ENCODE measurements at places on chromosomes 12 and 14.

DNA sequence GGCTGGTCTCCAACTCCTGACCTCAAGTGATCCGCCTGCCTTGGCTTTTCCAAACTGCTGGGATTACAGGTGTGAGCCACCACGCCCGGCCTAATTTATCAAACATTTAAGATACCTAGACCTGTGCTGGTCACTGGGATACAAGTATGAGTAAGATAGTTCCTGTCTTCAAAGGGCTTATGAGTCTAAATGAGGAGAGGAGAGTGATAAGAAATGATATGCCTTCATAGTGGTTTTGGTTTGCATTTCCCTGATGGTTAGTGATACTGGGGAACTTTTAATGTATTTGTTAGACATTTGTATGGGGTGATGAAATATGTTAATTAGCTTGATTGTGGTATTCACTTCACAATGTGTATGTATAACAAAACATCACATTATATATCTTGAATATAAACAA lies 21.2 kb downstream of the TMED10 start:
- DNase-seq, result no peak

DNA sequence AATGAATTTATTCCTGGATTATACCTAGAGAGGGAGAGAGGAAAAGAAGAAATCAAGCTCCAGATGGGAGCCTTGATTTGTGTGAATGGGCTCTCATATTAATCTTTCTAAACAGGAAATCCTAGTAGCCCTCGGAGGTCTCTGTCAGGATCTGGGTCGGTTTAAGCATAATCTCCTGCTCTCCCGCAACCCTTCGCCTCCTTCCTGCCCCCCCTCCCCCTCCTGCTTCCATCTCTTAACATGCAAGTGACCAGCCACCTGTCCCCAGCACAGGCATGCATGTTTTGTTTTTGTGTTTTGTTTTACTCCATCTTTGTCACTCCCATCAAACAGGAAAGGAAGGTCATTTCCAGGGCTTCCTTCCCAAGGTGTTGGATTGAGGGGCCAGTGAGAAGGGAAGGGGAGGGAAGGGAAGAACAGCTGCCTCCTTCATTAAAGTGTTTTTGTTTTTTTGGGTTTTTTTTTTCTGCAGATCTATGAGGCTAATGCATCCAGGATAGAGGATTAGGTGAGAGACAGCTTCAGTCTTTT lies 4.8 kb upstream of the KCNA5 start:
- no peak for DNase-seq

DNA sequence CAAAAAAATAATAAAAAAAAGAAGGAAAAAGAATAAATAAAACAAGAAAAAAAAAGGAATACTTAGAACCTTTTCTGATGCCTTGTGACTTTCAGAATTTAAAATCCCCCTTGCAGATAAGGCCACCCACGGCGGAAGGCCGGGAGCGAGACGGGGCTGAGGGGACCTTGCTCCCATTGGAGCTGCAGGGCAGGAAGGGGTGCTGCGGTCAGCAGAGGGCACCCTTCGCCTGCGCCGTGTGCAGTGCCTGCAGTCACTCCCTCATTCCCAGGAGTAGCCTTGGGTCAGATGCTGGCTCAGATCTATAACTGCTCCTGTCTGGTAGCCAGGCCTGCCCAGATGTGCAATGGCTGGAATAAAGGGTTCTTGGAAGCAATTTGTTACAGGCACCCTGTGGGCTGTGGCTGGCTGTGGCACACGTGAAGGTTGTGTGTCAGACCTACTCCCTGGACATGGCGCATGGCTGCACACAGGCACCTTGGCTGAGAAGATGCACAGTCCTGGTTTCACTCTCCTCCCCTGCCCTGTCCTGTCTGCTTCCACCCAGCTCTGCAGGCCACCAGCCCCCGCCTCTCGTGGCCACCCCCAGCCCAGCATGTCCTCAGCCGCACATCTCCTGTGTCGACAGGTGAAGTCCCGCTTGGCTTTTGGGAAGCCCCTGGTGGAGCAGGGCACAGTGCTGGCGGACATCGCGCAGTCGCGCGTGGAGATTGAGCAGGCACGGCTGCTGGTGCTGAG lies 13.4 kb upstream of the ALDH2 start:
- no peak for DNase-seq

- no peak for DNase-seq
Measured at GRCh38 chr12:95836630-95837239, 22.0 kb upstream of the SNRPF start.

- no peak for DNase-seq
Measured at GRCh38 chr12:52522346-52523011, 2.3 kb upstream of the KRT5 start.

DNA sequence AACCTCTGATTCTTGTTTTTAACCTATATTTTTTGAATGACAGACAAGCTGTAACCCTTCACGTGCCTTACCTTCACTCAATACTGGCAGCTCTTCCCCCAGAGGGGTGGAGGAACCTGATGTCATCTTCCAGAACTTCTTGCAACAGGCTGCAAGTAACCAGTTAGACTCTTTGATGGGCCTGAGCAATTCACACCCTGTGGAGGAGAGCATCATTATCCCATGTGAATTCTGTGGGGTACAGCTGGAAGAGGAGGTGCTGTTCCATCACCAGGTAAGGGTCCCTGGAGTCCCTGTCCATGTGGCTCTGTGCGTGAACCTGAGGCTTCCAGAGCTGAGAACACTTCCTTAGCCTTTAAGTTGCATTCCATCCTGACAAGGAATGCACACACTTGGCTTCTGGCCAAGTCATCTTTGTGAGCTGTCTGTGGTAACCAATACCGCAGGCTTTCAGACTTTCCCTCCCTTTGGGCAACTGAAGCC lies 22.7 kb downstream of the TRAFD1 start:
- DNase-seq, result no peak

DNA sequence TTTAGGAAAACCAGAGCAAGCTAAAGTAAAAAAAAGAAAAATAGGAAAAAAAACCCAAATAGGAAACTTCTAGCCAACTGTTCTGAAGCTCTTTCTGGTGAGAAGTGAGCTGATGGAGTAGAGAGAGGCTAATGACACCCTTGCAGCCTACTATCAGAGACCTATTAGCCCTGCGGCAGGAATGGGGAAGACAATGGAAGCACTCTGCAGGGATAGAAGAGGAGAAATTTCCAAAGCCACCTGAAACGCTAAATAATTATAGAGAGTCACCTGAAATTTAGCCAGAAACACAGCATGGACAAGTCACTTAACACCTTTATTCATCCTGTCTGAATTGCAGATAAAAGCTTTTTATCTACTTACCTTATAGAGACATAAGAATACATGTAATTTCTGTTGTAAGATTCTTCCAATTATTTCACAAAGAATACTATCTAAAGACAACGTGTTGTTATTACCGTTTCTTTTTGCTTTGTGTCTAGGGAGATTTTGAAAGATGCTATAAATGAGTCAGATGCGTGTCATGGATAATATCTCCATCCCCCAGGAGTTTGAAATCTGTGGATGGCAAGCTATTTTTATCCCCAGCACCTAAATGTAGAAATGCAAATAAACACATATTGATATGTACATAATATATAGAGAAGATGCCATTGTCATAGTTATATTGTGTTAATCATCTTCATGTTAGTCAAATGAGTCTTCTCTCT lies 138.6 kb downstream of the TPH2 start:
- DNase-seq, result no peak

DNA sequence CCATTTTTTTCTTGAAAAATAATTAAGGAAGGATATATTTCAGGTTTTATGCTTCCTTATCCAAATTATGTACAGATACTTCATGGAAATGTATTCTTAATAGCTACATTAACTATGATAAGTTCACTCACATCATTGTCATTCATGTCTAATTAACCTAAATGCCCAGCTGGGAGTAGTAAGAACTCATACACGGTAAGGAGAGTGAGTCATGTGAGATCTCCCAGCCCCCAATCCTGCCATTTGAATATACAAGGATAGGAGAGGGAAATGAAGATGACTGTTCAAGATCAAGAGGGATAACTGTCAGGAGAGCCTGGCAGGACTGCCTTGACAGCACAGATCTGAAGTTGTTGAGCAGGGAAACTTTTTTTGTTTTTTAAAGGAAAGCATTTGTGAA lies 343.4 kb upstream of the USP15 start:
- DNase-seq, result no peak

DNA sequence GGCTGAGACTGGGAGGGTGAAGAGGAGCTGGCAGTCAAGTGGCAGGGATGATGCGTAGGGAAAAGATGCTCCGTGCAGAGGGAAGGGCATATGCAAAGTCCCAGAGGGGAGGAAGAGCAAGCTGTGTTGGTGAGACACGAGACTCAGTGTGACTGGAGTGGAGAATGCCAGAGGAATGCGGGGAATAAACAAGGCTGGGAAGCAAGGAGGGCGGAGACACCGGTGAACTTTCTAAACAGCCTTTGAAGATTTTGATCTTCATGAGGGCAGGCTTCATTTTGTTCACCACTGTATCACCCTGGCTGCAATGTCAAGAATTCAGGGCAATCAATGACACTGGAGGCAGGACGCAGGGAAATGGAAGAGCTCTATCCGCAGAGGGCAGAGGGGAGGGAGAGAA lies 535.8 kb downstream of the FUT8 start:
- no peak for DNase-seq

DNA sequence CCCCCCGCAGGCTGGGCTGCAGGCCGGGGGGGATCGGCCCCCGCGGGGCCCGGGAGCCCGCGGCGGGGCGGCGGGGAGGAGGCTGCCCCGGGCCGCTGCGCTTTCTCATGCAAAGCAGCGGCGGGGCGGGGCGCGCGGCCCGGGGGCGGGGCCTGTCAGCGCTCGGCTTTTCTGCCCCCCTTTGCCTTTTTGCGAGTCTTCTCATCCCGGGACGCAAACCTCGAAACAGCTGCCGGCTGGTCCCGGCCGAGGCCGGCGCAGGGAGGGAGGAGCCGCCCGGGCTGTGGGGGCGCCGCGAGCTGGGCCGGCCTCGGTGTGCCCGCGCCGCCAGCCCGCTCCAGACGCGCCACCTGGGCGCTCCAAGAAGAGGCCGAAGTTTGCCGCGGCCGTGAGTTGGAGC lies at the start of gene FZD10:
Gene FZD10 (plus strand): TSS at position 198 of the 400 bp plus-strand sequence. CDS start 479 bp downstream, outside the sequence.
- peak; percentile 55 for DNase-seq

GRCh38 chr12:64618953-64619590 lies 8.8 kb downstream of the RASSF3 start:
- no peak for DNase-seq

- DNase-seq, result no peak
Measured at GRCh38 chr12:51270951-51271518, 820 bp upstream of the SMAGP start.

DNA sequence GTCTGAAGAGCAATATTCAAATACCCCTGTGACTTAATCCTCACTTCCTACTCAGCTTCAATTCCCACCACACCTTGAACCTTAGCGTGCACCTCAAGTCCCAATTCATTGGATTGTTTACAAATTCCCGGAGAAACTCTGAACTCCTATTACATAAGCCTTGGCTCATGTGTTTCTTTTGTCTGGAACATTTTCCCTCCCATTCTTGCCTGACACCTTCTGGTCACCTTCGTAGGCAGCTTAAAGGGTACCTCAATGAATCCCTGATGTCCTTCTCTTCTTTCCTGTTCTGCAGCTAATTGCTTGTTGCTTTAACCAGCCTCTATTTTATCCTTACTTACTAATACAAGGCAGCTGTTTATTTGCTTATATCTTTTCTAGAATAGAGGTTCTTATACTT lies 85.0 kb upstream of the SEL1L start:
- DNase-seq, result no peak

- DNase-seq, result no peak
Measured at GRCh38 chr14:49220492-49220891, 365.7 kb downstream of the RPS29 start.

DNA sequence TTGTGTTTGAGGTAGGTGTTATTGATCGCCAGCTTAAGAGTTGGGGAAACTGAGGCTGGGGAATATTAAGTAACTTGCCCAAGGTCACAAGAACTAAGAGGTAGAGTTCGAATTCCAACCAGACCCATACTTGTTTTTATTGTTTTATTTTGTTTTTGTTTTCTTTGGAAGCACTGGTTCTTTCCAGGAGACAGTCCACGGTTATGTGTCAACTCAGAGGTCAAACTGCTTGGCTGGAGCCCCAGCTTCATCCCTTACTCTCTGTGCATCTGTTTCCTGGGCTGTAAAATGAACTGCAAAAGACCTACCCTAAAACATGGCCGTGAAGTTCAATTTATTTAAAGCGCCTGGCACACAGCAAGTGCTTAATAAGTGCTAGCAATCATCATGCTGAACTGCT lies 74.4 kb upstream of the MAP1LC3B2 start:
- no peak for DNase-seq

DNA sequence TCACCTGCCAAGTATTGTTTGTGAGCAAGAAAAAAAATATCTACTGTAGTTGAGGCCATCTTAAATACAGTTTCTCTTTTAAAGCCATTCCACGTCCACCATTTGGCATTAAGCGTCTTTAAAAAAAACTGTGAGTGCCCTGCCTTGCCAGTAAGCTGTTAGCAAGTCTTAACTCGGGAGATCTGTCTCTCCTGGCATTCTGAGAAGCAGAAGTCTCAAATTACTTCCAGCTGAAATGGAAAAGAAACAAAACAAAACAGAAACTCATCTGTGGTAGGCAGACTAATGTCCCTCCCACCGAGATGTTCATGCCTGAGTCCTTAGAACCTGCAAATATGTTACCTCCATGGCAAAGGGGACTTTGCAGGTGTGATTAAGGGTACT lies 126.2 kb downstream of the CRADD start:
- no peak for DNase-seq

GRCh38 chr12:91931111-91931510 lies 214.5 kb downstream of the BTG1 start:
- DNase-seq, result no peak

DNA sequence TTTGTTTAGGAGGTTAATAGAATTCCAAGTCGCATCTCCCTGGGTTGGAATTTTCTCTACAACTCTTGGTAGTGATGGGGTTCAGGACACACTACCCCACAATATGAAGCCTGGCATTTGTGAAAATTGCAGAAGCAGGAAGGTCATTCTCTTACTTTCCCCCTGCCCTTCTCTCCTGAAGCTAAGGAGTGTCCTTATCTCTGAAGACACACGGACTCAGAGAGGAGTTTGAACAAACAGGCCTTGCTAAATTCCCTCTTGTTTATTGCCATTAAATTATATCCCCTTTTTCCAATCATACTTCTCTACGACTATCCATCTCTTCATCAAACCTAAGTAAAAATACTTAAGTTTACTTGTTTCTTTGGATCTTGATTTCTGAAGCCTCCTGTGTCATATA lies 443.0 kb downstream of the RAD51B start:
- no peak for DNase-seq

DNA sequence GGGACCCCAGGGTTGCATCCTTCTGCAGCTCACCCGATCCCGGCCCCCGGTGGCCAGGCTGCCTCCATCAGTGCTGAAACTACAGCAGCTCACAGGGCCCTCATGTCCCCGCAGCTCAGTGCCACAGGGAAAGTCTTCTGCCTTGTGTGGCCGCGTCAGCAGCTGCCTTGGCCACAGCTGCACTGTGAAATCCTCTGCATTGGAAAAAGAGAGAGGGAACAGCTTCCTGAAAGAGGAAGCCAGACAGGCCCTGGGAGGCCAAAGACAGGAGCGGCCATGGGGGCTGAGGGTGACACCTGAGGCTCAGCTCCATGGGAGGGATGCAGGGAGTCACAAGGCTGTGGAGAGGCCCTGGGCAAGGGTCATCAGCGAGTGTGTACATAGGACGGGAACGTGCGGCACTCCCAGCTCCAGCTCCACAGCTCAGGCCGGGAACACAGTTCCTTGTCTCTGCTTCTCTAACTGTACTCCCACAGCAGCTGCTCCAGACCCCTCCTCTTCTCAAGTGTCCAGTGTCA lies 32.7 kb downstream of the PARP2 start:
- DNase-seq, result no peak

GRCh38 chr12:26576266-26576665 lies 256.7 kb downstream of the ITPR2 start:
- DNase-seq, result no peak

- no peak for DNase-seq
Measured at GRCh38 chr12:53212931-53213330, 5.9 kb upstream of the ITGB7 start.

GRCh38 chr12:131831635-131832041 lies 3.4 kb downstream of the MMP17 start:
- peak; percentile 62 for DNase-seq
